T-cell (primary cell): ENCODE measurements at places on chromosomes 11 and 22.

DNA sequence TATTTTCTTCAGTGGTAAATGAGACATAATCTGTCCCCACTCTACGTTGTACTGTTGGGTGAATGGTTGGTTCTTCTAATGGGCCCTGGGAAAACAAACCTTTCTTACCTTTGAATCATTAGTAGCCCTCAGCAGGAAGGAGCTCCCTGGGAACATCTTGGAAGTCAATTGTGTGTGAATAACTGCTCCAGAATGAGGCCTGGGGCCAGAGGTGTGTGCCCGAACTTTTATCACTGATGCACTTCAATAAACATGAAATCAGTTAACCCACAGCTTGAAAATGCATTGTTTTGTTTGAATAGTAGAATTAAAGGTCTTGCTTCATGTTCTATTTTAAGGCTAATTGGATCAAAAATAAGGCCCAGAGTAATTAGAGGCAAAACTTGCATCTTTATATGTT lies 67.1 kb downstream of the NAV2 start:
- no peak overlapping the region for H3K27ac ChIP-seq
- H3K4me3 ChIP-seq, result no peak overlapping the region
- H3K27me3 ChIP-seq, result peaks cover 8% of the 10 kb centered on the region
- no peaks in the 10 kb centered on the region for H3K4me1 ChIP-seq
- H3K36me3 ChIP-seq, result no peaks in the 10 kb centered on the region

DNA sequence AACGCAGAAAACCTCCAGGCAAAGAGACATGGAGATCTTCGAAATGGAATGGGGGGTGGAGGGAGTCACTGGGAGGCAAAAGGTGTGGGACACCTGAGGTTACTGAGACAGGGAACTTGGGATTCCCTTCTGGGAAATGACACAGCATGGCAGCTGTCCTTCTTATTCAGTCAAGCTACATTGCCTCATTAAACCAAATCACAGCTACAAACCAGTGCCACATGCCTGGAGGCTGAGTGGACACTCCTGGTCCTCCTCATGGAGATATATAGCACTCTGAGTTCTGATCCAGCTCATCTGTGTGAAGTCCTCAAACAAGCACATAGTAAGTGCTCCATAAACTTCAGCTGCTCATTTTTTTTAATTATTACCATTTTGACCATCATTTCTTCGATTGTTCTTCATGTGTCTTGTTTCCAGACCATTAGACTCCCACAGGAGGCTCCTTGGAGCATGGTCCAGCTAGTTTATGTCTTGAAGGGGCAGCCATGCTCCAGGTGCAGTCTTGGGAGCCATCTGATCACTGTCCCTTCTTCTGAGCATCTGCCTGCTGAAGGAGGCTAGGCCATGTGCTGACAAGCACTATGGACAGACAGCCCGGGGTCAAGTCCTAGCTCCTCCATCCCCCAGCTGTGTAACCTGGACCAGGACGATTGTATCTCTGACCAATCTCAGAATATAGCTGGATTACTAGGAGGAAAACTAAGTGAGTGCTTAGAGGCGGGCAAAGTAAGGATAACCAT lies 9.7 kb upstream of the FXYD2 start:
- peaks cover 37% of the 10 kb centered on the region for H3K4me1 ChIP-seq
- no peak overlapping the region for H3K4me3 ChIP-seq
- peaks cover 24% of the 10 kb centered on the region for H3K27me3 ChIP-seq
- no peaks in the 10 kb centered on the region for H3K36me3 ChIP-seq

DNA sequence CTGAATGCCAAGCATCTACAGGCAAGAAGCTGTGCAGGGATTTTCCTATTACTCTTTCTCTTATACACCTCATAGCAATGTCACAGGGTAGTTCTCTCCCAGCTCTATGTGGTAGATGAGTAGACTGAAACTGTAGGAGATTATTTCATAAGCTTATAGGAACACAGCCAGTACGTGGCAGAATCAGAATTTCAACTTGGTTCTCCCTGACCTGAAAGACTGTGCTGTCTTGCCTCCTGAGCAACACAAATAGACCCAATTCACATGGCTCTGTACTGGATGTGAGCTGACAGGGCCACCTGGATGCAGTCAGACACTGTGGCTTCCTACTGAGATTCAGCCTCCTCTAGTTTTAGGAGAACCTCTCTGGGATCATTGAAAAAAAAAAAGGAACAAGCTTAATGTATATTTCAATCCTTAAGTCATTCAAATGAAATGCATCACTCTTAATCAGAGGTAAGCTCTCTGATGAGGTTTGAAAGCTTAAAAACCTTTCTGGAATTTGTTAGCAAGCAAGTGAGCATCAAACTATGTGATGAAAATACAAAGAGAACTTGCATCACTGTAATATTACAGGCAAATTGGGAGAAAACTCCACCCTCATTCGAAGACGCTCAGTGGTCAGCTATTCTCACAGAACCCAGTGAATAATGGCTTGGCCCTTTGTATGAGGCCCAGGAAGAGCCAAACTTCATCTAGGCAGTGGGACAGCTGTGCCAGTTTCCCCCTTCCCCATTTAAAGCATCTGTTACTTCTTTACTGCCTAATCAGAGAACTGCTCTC lies 1039.3 kb downstream of the NTM start:
- no peak overlapping the region for H3K4me3 ChIP-seq
- H3K27me3 ChIP-seq, result no peaks in the 10 kb centered on the region
- no peaks in the 10 kb centered on the region for H3K36me3 ChIP-seq

- peaks cover 4% of the 10 kb centered on the region for H3K36me3 ChIP-seq
- DNase-seq, result no peak
- no peaks in the 10 kb centered on the region for H3K27me3 ChIP-seq
- H3K27ac ChIP-seq, result no peak overlapping the region
- H3K4me3 ChIP-seq, result no peak overlapping the region
These were observed 123.3 kb downstream of the METTL15 start for GRCh38 chr11:28231475-28231874.

GRCh38 chr22:36160499-36160942 lies at the start of gene APOL3:
Gene APOL3, minus strand, starts transcription at chr22:36160755. Its CDS starts 11,700 bp downstream, at chr22:36149055.
- peak within 1 kb of the TSS; percentile 95 for H3K27ac ChIP-seq
- peaks cover 35% of the 10 kb centered on the region for H3K4me1 ChIP-seq
- H3K27me3 ChIP-seq, result no peaks in the 10 kb centered on the region
- DNase-seq, result no peak
- no peaks in the 10 kb centered on the region for H3K36me3 ChIP-seq

GRCh38 chr11:71929491-71929890 lies 645 bp downstream of the RNF121 start:
- H3K27ac ChIP-seq, result no peak overlapping the region
- H3K4me3 ChIP-seq, result peak overlapping the region; percentile 99
- no peaks in the 10 kb centered on the region for H3K36me3 ChIP-seq
- DNase-seq, result no peak
- no peaks in the 10 kb centered on the region for H3K27me3 ChIP-seq
- H3K4me1 ChIP-seq, result peaks cover 16% of the 10 kb centered on the region

- H3K4me3 ChIP-seq, result no peak overlapping the region
- H3K4me1 ChIP-seq, result no peaks in the 10 kb centered on the region
- DNase-seq, result no peak
- H3K36me3 ChIP-seq, result no peaks in the 10 kb centered on the region
- H3K27ac ChIP-seq, result no peak overlapping the region
These were observed 29.2 kb upstream of the CEP126 start for GRCh38 chr11:101885631-101886030.

DNA sequence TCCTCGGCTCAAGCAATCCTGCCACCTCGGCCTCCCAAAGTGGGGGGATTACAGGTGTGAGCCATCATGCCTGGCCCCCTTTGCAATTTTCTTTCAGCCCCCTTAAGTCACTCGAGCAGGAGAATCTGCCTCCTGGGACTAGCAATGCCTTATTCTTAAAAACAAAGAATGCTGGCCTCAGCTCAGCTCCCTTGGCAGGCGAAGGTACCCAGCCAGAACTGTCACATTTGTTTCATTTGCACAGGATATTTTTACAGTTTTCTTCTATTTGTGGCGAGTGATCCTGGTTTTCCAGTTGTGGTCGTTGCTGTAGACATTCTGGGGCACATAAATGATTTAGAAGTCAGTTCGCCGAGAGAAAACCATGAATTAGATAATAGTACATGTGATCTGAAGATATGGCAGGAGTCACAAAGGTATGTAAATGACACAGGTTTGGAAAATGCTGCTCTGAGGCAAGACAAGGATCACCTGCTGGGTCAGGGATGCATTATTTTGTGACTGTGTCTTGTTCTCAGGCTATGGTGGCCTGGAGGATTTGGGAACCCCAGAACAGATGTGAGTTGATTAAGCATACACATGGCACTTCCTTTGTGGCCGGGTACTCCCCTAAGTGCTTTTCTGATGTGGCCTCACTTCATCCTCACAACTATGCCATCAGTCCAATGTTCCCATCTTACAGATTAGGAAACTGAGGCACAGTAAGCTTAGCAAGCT lies 51.2 kb upstream of the SLC22A12 start:
- H3K4me1 ChIP-seq, result no peaks in the 10 kb centered on the region
- no peak overlapping the region for H3K27ac ChIP-seq
- H3K36me3 ChIP-seq, result no peaks in the 10 kb centered on the region
- H3K4me3 ChIP-seq, result no peak overlapping the region

GRCh38 chr11:9899676-9900075 lies 235.8 kb downstream of the SWAP70 start:
- H3K36me3 ChIP-seq, result no peaks in the 10 kb centered on the region
- H3K27ac ChIP-seq, result no peak overlapping the region
- H3K27me3 ChIP-seq, result no peaks in the 10 kb centered on the region
- no peak overlapping the region for H3K4me3 ChIP-seq
- no peak for DNase-seq
- no peaks in the 10 kb centered on the region for H3K4me1 ChIP-seq
